Amniotic stem cell (primary cell): ENCODE measurements at places on chromosomes 5 and 9.

DNA sequence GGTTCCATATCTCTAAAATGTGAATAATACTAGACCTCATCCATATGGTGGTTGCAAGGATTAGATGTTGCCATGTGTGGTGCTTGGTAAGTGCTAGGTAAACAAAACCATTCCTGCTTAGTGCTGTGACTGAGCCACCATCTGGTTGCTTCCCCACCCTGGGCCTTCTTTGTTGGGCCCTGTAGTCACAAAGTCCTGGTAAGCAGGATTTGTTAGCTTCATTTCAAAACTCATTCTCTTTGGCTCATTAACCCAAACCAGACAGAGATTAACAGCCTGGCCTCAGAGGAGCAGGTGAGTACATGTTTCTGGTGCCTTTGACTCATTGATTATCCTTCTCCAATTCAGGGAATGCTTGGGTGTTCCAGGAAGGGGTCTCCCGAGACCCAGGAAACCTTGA, 240.2 kb downstream of the ARHGAP26 start:
- no peak for DNase-seq

GRCh38 chr5:40981420-40981819, 72.1 kb downstream of the C7 start:
- no peak for DNase-seq

GRCh38 chr5:170104299-170104698, 1.4 kb upstream of the FOXI1 start:
- no peak for DNase-seq

GRCh38 chr9:112162621-112163413, 12.3 kb downstream of the SUSD1 start:
- no peak for DNase-seq

DNA sequence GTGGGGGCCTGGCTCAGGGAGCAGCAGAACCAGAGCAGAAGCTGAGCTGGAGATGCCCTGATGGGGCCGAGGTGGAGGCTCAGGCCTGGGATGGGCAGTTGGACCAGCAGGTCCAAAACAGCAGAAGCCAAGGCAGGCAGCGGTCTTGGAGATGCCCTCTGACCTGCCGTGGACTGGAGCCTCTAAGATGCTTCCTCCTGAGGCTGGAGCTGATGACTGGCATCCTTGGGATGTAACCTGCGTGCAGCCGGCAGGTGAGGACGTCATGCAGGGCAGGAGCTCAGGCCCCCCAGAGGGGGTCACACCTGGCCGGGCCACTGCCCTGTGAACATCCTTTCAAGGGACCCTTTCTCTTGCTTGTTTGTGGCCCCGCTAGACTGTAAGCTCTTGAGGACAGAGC, 162.0 kb downstream of the RGS3 start:
- no peak for DNase-seq
